ENCODE measurements at places on chromosomes 11 and 22. TPM values are rescaled to one million over a fixed set of nuclear protein-coding genes. Genes with fewer than 3 reads are reported as not detected.

MS4A6E gene
- not detected for total RNA-seq

ZP1 gene
- not detected for total RNA-seq

DNA sequence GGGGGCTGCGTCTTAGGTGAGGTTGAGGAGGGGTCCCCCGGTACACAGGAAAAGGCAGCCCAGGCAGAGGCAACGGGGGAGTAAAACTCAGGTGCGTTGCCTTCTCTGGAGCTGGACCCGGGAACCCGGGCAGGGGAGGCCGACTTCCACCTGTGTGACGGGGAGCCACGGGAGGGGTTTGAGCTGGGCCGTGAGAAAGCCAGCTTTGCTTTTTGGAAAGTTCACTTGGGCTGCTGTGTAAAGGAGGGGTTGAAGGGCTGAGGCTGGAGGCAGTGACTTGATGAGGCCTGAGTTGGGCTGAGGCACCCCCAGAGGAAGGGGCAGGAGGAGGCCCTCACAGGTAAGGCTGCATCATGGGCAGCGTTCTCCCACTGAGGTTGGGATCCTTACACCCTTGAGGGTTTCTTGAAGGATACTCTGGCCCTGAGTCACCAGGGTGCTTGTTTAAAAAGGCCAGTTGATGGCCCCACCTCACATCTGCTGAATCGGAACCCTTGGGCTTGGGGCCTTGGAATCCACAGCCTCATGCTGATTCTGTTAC, 47.2 kb downstream of the CHRDL2 start:
- H3K4me1 ChIP-seq = peaks cover 6% of the 10 kb centered on the region
- H3K27ac ChIP-seq = no peak overlapping the region
- no peak overlapping the region for H3K4me3 ChIP-seq

DNA sequence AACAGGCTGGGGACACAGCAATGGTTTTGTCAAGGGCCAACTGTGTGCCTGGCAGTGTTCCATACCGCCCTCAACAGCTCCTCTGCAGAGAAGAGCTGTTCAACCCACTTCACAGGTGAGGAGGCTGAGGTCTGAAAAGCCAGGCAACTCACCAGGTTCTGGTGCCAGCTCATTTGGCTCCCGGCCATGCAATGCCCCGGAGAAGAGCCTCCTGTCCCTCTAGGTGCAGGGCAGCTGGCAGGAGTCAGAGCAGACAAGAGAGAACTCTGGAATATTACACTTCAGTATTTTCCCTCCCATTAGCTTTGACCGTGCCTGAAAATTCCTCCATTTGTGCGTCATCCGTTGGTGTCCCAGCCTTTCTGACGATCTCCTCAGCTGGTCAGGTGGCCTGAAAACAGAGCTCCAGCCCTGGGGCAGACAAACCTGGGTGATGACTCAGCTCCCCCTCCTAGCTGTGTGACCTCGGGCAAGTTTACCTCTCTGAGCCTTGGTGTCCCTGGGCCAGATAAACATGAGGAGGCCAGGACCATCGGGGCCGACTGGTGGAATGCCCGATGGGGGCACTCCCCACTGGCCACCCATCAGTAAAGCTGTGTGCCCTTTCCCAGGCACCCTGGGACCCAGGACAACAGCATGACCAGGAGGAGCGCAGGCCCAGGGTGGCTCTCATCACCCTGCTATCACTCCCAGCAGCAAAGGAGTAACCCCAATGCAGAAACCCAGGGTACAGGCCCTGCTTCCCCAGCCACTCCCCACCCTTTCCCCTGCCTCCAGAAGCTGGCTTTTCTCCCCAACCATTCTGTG, 9.6 kb upstream of the C1QTNF6 start:
- H3K4me3 ChIP-seq = peak overlapping the region; percentile 91
- H3K36me3 ChIP-seq = no peaks in the 10 kb centered on the region
- peaks cover 13% of the 10 kb centered on the region for H3K4me1 ChIP-seq
- no peak for DNase-seq
- H3K27me3 ChIP-seq = no peaks in the 10 kb centered on the region
- H3K27ac ChIP-seq = peak overlapping the region; percentile 92

GRCh38 chr11:94735907-94736306, 32.2 kb upstream of the AMOTL1 start:
- no peak overlapping the region for H3K4me3 ChIP-seq
- DNase-seq = no peak
- H3K27ac ChIP-seq = no peak overlapping the region
- H3K4me1 ChIP-seq = peaks cover 4% of the 10 kb centered on the region
- H3K36me3 ChIP-seq = no peaks in the 10 kb centered on the region

DNA sequence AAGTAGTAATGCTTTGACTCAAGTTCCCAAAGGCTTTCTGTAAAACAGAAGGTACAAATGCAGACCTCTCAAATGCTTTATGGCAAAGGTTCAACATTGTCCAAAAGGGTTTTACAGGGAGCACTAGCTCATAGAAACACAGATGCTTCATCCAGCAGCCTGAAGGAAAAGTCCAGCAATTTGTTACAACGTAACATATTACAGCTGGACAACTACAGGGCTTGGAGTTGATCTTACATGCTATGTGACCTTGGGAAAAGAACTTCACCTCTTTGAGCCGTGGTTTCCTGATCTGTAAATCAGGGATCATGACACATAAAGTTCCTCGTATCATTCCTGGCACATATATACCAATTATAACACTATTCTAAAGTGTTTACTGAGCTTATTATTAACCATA, 84.9 kb downstream of the DDIAS start:
- H3K4me1 ChIP-seq = peaks cover 4% of the 10 kb centered on the region
- peak overlapping the region; percentile 63 for H3K27ac ChIP-seq
- H3K4me3 ChIP-seq = no peak overlapping the region
- peaks cover 5% of the 10 kb centered on the region for H3K36me3 ChIP-seq
